Fibroblast of skin of left biceps (primary cell): ENCODE measurements at places on chromosomes 2 and 18.

- DNase-seq = no peak
Measured at GRCh38 chr2:101362316-101362715, 25.0 kb downstream of the CREG2 start.

DNA sequence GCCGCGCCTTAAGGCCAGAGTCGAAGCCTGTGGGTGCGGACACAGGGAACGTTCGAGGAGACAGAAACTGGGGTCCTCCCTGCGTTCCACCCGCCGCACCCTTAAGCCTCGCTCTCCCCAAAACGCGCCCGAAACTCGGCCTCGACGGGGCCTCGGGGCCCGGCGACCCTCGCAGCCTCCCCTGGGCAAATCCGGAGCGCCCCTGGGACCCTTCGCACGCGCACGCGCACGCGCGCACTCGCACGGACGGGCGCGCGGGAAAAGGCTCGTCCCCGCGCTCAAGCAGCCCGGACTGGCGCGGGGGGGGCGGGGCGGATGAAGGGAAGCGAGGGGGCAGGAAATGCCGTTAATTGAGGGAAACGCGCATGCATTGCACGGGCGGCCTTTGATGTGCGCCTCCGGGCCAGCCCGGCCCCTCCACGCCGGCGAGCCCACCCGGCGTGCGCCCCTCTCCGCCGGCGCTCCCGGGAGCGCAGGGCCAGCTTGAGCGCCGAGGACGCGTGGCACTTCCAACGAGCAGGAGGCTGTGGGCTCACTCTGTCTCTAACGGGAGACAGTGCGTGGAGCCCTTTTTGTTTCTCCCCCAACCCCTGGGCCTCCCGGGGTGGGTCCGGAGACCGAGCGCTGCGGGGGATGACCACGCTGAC, 5.4 kb upstream of the SALL3 start:
- DNase-seq = no peak

- DNase-seq = no peak
Measured at GRCh38 chr2:213980883-213981282, 430.0 kb upstream of the VWC2L start.

GRCh38 chr18:60019463-60019840, 119.7 kb downstream of the PMAIP1 start:
- peak; percentile 78 for DNase-seq

DNA sequence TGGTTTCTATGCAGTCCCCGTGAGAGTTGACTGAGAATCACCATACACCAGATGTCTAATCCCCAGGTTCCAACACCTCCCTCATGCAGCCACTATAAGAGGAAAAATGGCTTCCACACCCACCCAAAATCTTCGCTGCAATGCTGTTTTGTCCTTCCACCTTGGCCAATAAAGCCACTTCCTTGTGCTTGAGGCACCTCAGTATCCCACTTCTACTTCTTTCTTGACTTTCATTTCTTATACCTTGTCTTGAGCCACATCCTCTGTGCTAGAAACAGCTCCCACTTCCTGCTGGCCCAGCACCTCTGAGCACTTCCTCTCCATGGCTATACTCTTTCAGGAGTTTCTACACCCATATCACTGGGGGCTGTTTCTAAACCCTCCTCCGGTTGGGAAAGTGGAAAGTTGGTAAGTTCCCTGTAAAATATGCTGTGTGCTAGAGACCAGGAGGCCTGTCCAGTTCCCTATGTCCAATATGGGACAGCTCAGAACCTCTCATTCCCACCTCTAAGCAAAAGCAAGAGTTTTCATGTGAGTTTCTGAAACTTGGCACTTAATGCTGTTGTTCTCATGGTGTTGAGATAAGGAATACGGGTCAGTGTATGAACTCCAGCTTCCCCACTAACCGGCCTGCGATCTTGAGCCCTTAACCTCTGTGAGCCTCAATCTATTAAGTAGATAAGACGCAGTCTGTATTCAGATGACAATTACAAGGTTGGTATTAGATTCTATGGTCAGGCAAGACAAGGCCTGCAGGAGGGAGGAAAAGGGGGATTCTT, 209.1 kb upstream of the ID2 start:
- no peak for DNase-seq

DNA sequence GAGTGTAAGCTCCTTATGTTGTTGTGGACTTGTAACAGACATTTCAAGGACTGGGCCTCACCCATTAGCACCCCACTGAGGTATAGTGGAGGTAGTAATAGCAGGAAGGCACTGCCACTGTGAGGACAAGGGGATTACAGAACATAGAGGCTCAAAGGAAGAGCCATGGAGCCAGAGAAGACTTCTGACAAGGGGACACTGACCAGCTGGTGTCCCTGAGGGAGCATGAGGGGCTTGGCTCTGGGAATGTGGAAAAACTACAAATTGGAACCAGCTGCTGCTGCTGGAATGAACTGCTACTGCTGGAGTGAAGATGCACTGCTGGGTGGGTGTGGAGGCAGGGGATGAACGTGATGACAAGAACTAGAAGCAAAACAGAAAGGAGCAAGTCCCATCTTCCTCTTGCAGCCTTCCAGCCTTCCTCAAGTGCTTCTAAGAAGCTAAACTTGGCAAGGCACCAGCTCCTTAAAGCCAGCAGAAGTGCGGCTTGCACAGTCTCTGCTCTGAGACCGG, 167.3 kb upstream of the NOSTRIN start:
- DNase-seq = peak; percentile 69

DNA sequence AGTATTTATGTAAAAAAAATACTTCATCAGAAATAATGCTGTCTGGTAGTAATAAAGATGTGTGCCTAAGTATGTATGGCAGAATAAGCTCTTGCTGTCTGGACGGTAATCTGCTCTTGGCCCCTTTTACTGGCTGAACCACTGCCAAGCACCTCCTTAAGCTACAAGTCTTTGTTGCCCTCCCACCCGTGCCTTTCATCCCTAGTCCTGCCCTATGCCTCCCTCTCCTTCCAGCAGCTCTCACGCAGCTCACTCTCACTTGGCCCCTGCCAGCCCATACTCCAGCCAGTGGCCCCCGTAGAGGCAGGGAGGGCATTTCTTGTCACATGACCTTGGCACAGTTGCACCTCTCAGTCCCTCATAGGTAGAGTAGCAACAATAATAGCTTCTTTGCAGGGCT, 54.5 kb upstream of the NPAS2 start:
- no peak for DNase-seq

DNA sequence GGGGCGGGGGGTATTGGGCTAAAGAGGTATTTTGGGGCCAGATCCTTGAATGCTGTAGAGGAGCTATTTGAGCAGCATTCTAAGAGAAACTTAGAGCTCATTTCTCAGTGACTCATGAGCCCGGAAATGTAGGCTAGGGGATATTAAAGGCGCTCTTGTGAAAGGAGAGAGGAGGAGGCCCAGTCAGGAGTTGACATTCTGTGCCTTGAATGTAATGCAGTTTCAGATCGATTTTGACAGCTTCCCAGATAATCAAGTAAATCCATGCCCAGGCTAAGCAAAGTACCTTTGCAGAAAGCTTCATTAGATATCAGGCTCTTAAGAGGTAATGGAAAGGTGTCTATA, 1.5 kb downstream of the CAB39 start:
- peak; percentile 34 for DNase-seq

- no peak for DNase-seq
Measured at GRCh38 chr18:51253476-51253875, 56.0 kb upstream of the MEX3C start.

GRCh38 chr18:46756025-46756558, 761 bp downstream of the ST8SIA5 start:
- no peak for DNase-seq

DNA sequence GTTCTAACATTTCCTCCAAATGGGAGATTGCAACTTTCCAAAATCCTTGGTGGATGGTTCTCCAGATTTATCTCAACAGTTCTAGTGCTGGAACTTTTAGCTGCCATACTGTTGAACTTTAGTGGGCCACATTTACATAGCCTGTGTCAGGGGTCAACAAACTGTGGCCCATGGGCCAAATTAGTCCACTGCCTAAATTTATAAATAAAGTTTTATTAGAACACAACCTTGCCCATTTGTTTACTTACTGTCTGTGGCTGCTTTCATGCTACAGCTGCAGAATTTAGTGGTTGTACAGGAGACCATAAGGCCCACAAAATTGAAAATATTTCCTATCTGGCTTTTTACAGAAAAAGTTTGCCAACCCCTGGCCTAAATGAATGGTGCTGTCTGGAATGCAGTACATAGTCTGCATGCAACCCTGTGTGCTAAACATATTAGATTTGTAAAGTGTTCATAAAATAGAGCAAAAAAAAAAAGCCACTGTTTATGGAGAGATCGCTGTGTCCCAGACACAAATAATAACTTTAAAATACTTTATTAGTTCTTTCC, 30.3 kb downstream of the MGAT5 start:
- DNase-seq = no peak

GRCh38 chr18:57220480-57220879, 73.6 kb downstream of the BOD1L2 start:
- DNase-seq = no peak

GRCh38 chr18:8706791-8707555, 1.6 kb downstream of the MTCL1 start:
- no peak for DNase-seq

- no peak for DNase-seq
Measured at GRCh38 chr2:172172513-172173173, 69.9 kb upstream of the DLX2 start.

DNA sequence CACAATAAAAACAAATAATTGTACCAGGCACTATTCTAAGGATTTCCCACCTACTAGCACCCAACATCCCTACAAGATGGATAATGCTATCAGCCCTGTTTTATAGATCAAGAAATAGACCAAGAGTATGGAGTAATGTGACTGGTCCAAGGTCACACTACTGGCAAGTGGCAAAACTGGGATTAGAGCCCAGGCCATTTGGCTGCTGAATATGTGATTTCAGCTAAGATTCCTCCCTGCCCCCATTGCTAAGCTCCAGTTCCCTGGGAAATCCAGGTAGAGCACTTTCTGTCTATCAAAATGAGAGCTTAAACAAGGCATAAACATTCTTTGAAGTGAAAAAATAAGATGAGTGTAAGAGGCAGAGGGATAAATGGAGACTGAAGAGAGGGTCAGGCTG, 157.8 kb downstream of the DNAH6 start:
- no peak for DNase-seq

- no peak for DNase-seq
Measured at GRCh38 chr2:222656526-222657446, 894 bp upstream of the FARSB start.

DNA sequence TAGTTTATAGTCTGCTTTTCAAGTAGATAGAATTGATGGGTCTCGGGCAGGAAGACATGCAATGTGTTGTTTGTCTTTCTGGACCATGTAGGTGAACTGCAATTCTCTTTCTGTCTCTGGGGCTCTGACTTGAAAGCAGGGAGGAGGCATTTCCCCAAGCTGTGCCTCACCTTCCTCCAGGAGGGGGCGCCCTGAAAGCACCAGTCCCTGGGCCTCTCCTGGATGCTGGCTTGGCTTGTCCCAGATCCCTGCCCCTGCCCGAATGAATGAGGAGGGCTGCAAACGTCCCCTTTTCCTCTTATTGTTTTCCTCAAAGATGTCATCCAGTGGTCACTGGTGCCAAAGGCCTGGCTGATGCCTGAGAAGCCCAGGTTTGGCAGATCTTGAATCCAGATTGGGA, 270.6 kb downstream of the CELF4 start:
- no peak for DNase-seq

DNA sequence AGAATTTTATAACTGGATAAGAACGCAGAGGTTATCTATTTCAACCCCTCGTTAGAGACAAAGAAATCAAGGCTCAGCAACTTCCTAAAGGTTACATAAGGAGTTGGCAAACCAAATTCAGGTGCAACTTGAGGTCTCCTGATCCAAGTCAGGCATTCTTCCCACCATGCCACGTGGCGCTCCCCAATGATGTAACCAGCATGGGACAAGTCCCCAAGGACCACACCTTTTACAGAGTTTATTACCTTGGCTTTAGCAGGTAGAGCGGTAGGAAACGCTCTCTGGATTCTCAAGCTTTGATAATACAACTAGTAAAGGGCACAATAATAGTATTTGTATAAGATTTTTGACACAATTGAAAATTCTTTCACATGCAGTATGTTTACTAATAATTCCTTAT, 26.7 kb upstream of the MBOAT2 start:
- no peak for DNase-seq

DNA sequence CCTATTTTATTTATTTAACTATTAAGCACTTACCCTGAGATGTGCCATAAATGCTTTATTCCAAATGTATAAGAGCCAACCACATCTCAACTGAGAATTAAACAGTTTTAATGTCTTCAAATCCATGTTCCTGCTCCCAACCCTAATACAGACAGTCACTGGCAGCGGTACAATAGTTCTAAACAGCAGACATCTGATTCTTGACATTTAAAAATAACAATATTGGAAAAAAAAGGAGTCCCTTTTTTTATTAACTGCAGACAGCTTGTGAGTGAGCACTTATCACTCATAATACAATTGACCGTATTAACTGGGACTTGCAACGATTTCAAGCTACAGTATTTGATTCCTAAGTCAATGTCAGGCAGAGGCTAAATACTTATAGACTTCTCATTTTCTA, 424.6 kb downstream of the TGIF1 start:
- DNase-seq = no peak

DNA sequence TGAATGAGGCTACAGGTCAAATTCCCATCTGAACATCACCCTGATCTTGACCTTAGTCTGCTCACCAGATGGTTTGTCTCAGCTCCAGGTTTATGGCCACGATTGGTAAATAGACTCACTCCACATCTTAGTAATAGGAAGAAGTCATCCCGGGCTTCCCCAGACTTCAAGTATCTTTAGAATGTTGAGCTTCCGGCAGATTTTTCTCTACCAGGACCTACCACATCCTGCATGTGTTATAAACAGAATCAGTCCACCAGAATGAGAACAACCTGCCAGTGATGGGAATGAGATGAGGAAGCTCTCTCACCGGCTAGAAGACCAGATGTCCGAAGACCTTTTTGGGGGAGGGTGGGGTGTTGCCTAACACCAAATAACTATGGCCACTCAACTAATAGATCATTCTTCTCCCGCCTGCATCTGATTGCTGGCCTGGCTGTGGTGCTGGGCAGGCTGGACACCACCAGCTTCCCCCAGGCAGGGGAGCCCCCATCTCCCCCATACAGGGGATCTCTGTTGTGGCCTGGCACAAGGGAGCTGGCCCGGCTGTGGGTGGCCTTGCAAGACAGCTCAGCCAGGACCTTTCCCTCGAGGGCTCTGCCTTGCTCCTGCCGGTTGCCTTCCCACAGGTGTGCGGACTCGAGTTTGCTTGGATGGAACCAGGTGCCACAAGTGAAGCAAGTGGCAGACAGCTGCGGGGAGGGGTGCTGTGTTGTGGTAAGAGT, 88.5 kb downstream of the SH3RF3 start:
- no peak for DNase-seq

GRCh38 chr2:217853301-217853881, 149.4 kb downstream of the TNS1 start:
- DNase-seq = no peak

GRCh38 chr2:39466311-39466710, 29.2 kb upstream of the MAP4K3 start:
- no peak for DNase-seq

- DNase-seq = no peak
Measured at GRCh38 chr2:187576906-187577305, 22.7 kb upstream of the TFPI start.

DNA sequence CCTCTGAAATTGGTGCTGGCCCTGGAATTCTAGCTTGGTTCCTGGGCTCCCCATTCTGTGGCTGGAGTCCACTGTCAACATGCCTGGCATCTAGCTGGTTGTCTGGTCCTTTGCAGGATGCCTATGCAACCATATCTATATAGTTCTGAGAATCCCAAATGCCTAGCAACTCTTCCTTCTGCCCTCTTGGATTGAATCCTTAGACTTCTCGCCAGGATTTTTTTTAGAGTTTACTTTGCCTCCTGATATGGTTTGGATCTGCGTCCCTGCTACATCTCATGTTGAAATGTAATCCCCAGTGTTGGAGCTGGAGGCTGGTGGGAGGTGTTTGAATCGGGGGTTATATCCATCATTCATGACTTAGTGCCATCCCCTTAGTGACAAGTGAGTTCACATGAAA, 65.0 kb upstream of the LYPD1 start:
- no peak for DNase-seq
